ENCODE measurements at places on chromosomes 1 and 21.

- no peak for DNase-seq
Measured at GRCh38 chr1:241271427-241271826, 85.6 kb downstream of the RGS7 start.

DNA sequence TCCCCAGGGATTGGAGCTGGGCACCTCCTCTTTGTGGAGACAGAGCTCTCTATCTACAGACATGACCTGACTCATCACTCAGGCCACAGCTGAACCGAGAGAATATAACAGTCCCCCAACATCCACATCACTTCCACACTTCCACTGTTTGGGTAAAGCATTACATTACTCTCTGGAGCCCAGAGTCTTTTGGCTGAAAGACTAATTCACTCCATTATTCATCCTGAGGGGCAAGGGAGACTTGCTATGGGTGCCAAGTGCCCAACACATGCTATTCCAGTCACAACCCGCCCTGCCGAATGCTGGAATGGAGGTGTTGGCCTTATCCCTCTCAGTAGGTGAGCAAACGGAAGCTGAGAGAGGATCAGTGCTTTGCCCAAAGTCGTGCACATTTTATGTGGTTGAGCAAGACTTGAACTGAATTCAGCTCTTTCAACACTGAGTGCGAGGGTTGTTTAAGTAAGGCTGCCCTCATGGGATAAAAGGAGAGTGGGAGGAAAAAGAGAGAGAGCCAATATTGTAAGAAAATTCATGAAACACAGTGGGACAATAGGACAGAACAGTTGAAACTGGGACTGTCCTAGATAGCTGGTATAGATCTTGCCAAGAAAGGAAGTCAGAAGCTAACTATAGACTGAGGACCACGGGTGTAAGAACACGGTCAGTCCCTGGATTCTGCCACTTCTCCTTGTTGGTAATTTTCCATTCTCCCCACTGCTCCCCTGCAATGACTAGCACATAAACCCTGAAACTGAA is 13.5 kb upstream of the CHI3L1 start:
- peak; percentile 11 for DNase-seq

GRCh38 chr1:211710566-211711314 is 35.3 kb upstream of the NEK2 start:
- DNase-seq = no peak

GRCh38 chr1:226986496-226987178 is 46.5 kb downstream of the COQ8A start:
- no peak for DNase-seq

DNA sequence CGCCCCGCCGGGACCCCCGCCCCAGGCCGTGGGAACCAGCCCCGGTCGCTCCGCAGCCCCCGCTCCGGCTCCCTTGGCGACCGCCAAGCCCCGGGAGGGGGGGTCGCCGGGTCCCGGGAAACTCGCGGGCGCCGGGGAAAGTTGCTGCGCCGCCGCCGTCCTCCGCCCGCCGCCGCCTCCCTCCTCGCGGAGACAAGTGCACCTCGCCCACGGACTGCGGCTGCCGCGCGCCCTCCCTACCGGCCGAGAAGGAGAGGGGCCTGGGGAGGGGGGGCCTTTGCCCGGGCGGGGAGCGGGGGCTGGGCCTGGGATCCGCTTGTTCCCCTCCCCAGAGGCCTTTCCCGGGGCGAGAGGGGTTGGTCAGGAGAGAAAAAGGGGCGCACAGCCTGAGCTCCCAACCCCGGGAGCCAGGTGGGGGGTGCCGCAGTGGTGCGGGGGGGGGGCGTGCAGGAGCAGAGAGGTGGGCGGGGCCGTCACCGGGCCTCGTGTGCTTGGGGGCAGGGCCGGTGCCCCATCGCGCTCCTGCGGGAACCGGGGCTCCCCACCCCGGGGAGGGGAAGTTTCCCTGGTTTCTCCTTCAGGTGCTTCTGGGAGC is 592 bp downstream of the AGRN start:
- DNase-seq = no peak

GRCh38 chr21:24153137-24153536 is 1454.1 kb downstream of the MRPL39 start:
- DNase-seq = no peak

GRCh38 chr1:1048765-1049164 is 25.3 kb downstream of the RNF223 start:
- no peak for DNase-seq

DNA sequence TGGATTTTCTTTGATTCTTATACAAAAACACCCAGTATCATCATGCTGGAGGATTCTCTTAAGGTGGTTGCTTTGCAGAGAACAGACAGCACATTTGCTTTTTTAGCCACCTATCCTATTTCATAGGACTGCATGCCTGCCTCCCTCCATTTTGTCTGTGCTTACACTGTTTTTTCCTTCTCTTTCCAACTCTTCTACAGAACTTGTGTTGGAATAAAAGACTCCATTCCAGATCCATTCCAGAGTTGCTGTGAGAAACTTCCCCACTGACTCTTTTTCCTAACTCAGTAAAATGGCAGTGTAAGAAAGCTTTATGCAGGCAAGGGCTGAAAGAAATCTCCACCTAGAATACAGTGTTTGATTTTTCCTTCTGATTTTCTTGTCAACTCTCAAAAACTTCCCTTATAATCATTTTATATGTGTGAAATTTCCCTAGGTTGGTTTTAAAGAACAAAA is 5.2 kb upstream of the ARID1A start:
- DNase-seq = no peak

DNA sequence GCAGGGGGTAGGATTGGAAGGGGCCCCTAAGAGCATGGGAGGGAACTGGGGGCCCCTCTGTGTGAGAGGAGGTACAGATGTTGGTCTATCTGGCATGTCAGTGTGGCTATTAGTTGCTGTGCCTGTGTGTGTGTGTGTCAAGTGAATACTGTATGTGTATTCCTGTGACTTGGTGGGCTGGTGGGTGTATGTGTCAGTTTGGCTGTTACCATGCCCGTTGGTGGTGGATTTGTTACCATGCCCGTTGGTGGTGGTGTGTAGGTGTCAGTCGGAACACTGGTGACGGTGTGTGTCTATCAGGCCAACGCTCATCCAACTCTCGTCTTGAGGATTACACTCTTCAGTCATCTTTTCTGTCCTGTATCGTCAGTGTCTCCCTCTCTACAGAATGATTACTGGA is 22.6 kb downstream of the TFAP2E start:
- no peak for DNase-seq

DNA sequence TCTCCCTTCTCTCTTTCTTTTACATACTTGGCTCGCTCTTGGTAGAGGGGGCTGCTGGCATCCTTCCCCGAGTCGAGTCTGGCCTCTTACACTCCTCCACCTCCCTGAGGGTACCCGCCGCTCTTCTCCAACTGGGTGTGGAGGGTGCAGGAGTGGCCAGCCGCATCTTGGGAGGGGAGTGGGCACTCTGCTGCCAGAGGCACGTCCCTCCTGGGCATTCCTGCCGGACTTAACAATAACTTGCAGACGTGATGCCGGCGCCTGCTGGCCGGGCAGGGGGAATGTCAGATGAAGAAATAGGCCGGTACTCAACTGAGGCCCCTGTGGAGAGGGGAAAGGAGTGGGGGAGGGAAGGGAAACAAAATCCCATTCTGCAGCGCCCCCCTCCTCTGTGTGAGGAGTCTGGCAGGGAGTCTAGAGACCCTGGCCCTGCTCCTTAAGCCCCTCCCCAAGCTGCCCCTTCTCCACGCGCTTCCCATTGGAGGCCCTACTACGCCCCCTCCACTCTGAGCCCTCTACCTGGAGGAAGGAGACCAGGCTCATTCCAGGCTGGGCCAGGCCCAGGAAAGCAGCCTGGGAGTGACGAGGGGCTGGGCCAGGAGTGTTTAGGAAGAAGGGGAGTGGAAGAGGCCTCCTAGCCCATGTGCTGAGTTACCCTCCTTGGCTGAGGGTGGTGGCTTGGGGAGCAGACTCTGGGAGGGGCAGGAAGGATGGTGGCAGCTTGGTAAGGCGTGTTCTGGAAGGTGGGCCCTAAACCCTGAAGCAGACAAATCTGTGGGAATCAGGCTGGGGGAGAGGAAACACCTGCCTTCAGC is 1.8 kb downstream of the ATP2B4 start:
- DNase-seq = no peak

- DNase-seq = no peak
Measured at GRCh38 chr1:182724215-182724614, 39.8 kb upstream of the RGS8 start.

Measured in forelimb muscle (tissue), 1 donor.